ENCODE measurements at places on chromosomes 7 and 10. TPM values are rescaled to one million over a fixed set of nuclear protein-coding genes. Genes with fewer than 3 reads are reported as not detected.

IGF2BP3 gene
- total RNA-seq, result 2.5 TPM

BICC1 gene
- 4.1 TPM for total RNA-seq

CNTNAP2 gene
- total RNA-seq, result 1.4 TPM

ANKRD2 gene
- not detected for total RNA-seq

GRCh38 chr7:124791426-124791825 is 25.8 kb upstream of the GPR37 start:
- no peak for DNase-seq

DNA sequence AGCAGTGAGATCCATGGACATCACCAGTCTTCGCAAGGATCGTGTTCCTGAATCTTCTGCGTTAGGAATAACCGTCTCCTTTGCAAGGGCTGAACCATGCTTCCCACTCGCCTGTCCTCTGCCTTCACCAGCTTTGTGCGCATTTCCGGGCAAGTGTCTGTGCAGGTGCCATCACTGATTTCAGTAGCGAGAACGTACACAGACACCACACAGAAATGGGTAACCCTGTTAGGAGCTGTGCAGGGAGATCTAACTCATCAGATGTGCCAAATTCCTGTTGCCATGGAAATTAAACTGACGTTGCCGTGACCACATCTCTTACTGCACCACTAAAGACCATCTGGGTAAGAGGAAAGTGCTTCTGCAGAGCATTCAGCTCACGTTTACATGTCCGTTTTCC is 146.3 kb downstream of the DIP2C start:
- DNase-seq, result no peak

GRCh38 chr10:114308531-114309363 is 69.7 kb downstream of the VWA2 start:
- peak; percentile 41 for DNase-seq

- no peak for DNase-seq
Measured at GRCh38 chr7:45885264-45885882, 2.9 kb upstream of the IGFBP1 start.

DNA sequence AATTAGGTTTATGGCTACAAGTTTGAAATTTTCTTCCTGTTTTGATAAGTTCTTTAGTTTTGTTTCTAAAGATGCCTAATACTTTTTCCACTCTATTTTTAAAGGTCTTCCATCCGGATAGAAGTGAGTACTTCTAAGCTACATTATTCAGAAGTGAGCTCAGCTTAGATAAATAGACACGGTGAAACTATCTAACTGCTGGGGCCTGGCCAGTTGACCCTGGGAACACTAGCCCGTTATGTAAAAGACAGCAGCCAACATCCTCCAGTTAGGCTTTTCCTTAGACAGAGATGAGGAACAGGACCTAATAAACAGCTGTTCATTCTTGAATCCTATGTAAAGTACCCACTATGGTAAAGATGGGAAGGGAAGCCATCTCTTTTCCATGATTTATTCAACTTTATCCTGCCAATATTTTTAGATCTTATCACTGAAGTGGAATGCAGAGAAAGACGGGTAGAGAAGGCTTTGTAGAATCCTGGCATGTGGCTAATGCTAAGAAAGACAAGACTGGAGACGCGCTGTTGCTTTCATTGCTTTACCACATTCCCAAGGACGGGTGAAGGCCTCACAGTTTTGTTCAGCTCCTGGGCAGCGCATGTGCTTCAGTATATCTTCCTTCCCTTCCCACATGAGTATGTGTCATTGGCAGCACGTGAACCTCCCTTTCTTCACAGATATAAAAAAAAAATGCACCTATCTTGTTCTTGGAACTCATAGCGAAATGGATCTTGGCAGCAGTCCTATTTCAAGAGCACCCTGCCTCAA is 340.0 kb upstream of the MEOX2 start:
- DNase-seq, result no peak

All from spleen (tissue), 13 donors.